Right ventricle myocardium superior (tissue), 1 donor: ENCODE measurements at places on chromosomes 1 and 21. TPM values are rescaled to one million over a fixed set of nuclear protein-coding genes. Genes with fewer than 3 reads are reported as not detected.
A peak's percentile ranks its signal among the peaks of the same experiment; 100 is the strongest.

Gene RBBP4
- 89.7 TPM for total RNA-seq

- peak; percentile 99 for DNase-seq
These were observed at the start of gene CDC73 for GRCh38 chr1:193121616-193122593. Gene CDC73, plus strand, starts transcription at chr1:193122031. Its CDS starts 170 bp downstream, at chr1:193122201.

- peak; percentile 22 for DNase-seq
These were observed 28.4 kb upstream of the TMEM52 start for GRCh38 chr1:1947493-1947892.

- DNase-seq, result peak; percentile 19
These were observed 146.6 kb downstream of the PGBD5 start for GRCh38 chr1:230279583-230279945.

- no peak for DNase-seq
These were observed 81.4 kb downstream of the TGFBR3 start for GRCh38 chr1:91804546-91805023.

- DNase-seq, result no peak
These were observed 328.2 kb upstream of the CHRM3 start for GRCh38 chr1:239058190-239058589.

DNA sequence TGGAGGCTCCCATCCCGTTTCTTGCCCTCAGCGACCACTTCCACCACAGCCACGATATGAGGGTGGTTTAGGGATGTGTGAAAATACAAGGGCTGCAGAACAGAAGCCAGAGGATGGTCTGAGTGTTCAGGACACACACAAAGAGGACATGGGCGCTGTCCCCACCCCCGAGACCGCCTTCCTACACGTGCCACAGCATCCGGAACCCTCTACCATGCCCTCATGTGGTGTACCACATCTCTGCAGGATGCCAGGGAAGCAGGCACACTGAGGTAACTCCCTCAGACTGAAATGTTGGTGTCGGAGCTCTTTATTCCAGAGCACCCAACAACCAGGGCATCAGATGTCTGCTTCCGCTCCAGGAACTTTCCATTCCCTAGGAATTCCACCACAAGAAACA, 23.1 kb downstream of the NPHP4 start:
- no peak for DNase-seq

DNA sequence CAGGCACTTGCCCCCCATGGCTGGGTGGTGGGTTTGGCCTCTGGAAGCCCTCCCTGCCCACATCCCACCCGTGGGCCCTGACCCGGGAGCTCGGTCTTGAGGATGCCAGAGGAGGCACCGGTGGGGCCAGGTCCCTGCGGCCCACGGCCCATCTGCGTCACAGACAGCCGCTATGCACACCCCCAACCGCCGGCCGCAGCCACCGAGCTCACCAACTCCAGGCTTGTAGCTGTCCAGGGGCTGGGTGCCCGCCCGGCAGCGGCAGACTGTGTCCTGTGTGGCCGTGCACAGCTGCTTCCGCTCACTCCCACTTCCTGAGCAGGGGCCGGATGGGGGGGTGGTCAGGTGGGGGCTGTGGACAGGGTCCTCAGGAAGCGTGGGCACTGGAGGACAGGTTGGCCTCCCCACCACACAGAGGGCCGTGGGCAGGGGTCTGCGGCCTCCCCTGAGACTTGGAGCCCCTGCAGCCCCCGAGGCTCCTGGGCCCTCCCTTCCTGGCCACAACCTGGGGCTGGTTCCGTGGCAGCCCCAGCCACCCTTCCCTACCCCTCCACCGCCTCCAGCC, 1.1 kb downstream of the TNFRSF4 start:
- DNase-seq, result peak; percentile 77

Gene FAM110D
- 4.0 TPM for total RNA-seq

Gene PROK1
- not detected for total RNA-seq

Gene AK5
- 0.38 TPM for total RNA-seq

- DNase-seq, result no peak
These were observed 22.9 kb downstream of the BCAS2 start for GRCh38 chr1:114558544-114558943.

Gene SSX2IP
- total RNA-seq, result 10.0 TPM

DNA sequence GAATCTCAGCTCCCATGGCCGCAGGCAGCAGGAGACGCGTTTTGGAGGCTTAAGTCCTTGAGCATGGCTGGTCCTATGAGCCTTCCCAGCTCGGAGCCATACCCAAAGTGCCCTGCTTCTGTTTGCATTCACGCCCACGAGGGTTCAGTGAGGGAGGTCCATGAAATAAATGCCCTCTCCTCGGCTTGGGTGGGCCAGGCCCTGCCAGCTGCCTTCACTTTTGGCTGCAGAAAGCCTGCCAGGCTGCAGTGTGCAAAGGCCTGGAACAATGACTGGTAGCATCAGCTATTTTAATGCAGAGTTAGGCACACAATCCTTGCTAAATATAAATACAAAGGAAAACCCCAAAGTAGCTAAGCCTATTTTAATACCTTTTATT, 49.4 kb downstream of the H3-3A start:
- peak; percentile 38 for DNase-seq

DNA sequence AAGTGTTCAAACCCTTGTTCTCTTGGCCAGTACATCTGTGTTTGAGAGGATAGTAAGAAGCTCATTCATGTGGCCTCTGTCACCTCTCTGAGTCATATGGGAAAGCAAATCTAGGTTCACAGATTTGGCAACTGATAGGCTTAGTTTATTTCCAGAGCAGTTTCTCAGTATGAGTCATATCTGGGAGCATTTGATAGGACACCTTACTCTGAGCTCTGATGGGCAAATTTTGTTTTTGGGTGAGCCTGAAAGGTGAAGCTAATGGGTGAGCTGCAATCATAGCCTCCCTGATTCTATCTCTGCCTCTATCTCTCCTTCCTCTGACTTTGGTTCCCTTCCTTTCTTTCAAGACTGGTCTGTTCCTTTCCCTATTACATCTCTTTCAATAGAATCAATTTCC, 134.4 kb downstream of the S1PR1 start:
- DNase-seq, result no peak

- no peak for DNase-seq
These were observed 58.5 kb downstream of the PKN2 start for GRCh38 chr1:88742531-88742930.

DNA sequence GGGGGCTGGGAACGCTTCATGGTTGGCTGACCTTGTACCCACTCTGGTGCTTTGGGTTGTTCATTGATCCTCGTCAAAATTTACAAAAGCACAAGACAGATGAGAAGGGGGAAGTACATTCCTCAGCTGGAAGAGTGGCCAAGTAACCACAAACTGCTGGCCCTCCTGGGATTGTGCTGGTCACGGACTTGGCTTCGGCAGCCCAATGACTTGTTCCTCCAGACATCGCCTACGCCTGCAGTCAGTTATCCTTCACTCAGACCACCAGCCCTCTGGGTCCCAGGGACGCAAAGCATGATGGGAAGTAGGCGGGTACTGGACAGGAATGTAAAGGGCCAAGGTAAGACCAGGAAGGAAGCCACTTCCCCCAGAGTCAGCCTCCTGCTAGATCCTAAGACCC, 53.1 kb downstream of the LMX1A start:
- DNase-seq, result peak; percentile 42

DNA sequence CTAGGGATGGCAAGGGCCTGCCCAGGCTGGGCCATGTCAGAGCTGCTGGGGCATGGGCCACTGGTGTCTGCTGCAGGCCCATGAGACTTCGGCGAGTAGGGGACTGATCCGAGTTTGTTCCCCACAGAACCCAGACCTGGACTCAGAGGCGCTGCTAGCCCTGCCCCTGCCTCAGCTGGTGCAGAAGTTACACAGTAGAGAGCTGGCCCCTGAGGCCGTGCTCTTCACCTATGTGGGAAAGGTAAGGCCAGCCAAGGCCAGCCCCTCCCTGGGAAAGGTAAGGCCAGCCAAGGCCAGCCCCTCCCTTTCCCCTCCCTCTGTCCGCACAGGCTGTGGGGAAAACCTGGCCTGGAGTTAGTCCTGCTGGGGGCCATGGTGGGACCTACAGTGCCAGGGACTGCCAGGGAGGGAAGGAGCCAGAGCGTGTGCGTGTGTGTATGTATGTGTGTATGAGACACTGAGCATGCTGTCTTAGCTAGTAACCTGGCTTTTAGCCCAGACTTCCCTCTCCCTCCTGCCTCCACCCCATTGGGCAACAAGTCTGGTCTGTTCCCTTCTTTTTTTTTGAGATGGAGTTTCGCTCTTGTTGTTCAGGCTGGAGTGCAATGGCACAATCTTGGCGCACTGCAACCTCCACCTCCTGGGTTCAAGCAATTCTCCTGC, 8.0 kb downstream of the FAAH start:
- DNase-seq, result peak; percentile 65

Gene MCOLN3
- total RNA-seq, result 1.7 TPM
